ENCODE measurements at places on chromosomes 4 and X. TPM values are rescaled to one million over a fixed set of nuclear protein-coding genes. Genes with fewer than 3 reads are reported as not detected.

SERPINA7 gene
- not detected for total RNA-seq

PCDH18 gene
- not detected for total RNA-seq

MAPK10 gene
- 0.64 TPM for total RNA-seq

GJB1 gene
- not detected for total RNA-seq

SLC10A4 gene
- total RNA-seq: 8.0 TPM

FRAS1 gene
- total RNA-seq: 1.5 TPM

PRSS12 gene
- 0.25 TPM for total RNA-seq

S100P gene
- total RNA-seq: 59.5 TPM

SPON2 gene
- total RNA-seq: 0.20 TPM

TCEANC gene
- 0.73 TPM for total RNA-seq

CABS1 gene
- total RNA-seq: not detected

ZCCHC18 gene
- total RNA-seq: 0.25 TPM

NAT8L gene
- total RNA-seq: 14.7 TPM

KLHL4 gene
- total RNA-seq: 3.5 TPM

RXFP1 gene
- total RNA-seq: not detected

SPANXC gene
- total RNA-seq: 0.65 TPM

GAR1 gene
- total RNA-seq: 46.2 TPM

KLHL15 gene
- total RNA-seq: 4.5 TPM

RNF113A gene
- 36.4 TPM for total RNA-seq

AFF2 gene
- not detected for total RNA-seq

ARL9 gene
- total RNA-seq: not detected

NPFFR2 gene
- total RNA-seq: not detected

ZMAT1 gene
- total RNA-seq: not detected

ZNF827 gene
- total RNA-seq: 2.9 TPM

CT45A5 gene
- total RNA-seq: 0.26 TPM

VEGFC gene
- total RNA-seq: 16.8 TPM

NRK gene
- not detected for total RNA-seq

ARHGAP6 gene
- total RNA-seq: not detected

ARHGAP10 gene
- 16.7 TPM for total RNA-seq

MAGEC1 gene
- 0.02 TPM for total RNA-seq

CCDC149 gene
- total RNA-seq: 1.4 TPM

SPACA5B gene
- total RNA-seq: not detected

MAGEC3 gene
- not detected for total RNA-seq

RHOXF2 gene
- not detected for total RNA-seq

BEX2 gene
- total RNA-seq: 12.9 TPM

DKK2 gene
- total RNA-seq: not detected

BMX gene
- total RNA-seq: not detected

PABPC1L2A gene
- total RNA-seq: not detected

FAM53A gene
- total RNA-seq: 0.69 TPM

SLIT2 gene
- 0.07 TPM for total RNA-seq

ADH1A gene
- total RNA-seq: not detected

SMIM9 gene
- not detected for total RNA-seq

ATP8A1 gene
- 0.06 TPM for total RNA-seq

TXK gene
- 0.20 TPM for total RNA-seq

HNRNPH2 gene
- 67.1 TPM for total RNA-seq

Measured in A549 treated with RU486 at 1 μM for 4 hours (cell line).